ENCODE measurements at places on chromosomes 7 and 10. TPM values are rescaled to one million over a fixed set of nuclear protein-coding genes. Genes with fewer than 3 reads are reported as not detected.

The KCND2 gene
- 3.0 TPM for total RNA-seq

- no peak overlapping the region for H3K4me3 ChIP-seq
- peaks cover 30% of the 10 kb centered on the region for H3K27me3 ChIP-seq
- H3K36me3 ChIP-seq: no peaks in the 10 kb centered on the region
- DNase-seq: no peak
Measured at GRCh38 chr7:43747328-43748105, 11.0 kb upstream of the BLVRA start.

DNA sequence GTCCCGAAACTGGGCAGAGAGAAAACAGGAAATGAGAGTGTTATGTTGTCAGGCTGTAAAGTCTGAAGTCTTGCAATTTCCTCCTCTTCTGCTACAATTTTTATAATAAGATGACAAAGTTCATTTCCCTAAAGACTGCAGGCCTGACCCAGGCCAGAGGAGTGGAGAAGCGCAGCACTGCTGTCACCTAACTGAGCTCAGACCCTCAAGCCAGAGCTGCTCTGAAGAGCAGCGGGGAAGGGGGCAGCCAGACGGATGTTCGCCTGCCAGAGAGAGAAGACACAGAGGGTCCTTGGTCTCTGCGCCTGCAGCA lies 12.6 kb upstream of the AOAH start:
- peaks cover 6% of the 10 kb centered on the region for H3K4me1 ChIP-seq
- H3K27me3 ChIP-seq: no peaks in the 10 kb centered on the region
- no peak for DNase-seq
- no peaks in the 10 kb centered on the region for H3K36me3 ChIP-seq
- H3K27ac ChIP-seq: no peak overlapping the region
- no peak overlapping the region for H3K4me3 ChIP-seq

- peak overlapping the region; percentile 87 for H3K4me3 ChIP-seq
- H3K27ac ChIP-seq: peak overlapping the region; percentile 97
- H3K4me1 ChIP-seq: peaks cover 16% of the 10 kb centered on the region
- H3K27me3 ChIP-seq: no peaks in the 10 kb centered on the region
- no peak for DNase-seq
- H3K36me3 ChIP-seq: peaks cover 33% of the 10 kb centered on the region
Measured at GRCh38 chr10:45000138-45000751, 478 bp upstream of the ZNF22 start.

GRCh38 chr7:19982841-19983835 lies 209.7 kb upstream of the TMEM196 start:
- no peak overlapping the region for H3K4me3 ChIP-seq
- no peaks in the 10 kb centered on the region for H3K4me1 ChIP-seq
- no peak overlapping the region for H3K27ac ChIP-seq
- DNase-seq: no peak
- H3K36me3 ChIP-seq: no peaks in the 10 kb centered on the region
- no peaks in the 10 kb centered on the region for H3K27me3 ChIP-seq
